ENCODE measurements at places on chromosomes 4 and X.

DNA sequence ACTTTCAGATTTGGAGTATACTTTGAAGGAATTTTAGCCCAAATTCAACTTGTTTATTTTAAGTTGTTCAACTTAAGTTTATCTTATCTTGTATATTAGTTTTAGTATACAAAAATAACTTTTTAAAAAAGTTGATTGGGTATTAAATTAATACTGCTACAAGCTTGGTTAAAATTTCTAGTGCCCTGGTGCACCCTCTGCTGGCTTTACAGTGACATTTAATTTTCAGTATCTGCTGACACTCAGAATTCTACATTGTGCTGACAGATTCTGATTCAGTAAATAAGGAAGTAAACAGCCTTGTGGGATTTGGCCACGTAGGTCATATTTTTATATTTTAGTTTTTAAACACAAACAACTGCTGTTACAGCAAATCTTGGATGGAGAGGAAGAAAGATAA is 2.9 kb downstream of the EDA start:
- no peak for DNase-seq

DNA sequence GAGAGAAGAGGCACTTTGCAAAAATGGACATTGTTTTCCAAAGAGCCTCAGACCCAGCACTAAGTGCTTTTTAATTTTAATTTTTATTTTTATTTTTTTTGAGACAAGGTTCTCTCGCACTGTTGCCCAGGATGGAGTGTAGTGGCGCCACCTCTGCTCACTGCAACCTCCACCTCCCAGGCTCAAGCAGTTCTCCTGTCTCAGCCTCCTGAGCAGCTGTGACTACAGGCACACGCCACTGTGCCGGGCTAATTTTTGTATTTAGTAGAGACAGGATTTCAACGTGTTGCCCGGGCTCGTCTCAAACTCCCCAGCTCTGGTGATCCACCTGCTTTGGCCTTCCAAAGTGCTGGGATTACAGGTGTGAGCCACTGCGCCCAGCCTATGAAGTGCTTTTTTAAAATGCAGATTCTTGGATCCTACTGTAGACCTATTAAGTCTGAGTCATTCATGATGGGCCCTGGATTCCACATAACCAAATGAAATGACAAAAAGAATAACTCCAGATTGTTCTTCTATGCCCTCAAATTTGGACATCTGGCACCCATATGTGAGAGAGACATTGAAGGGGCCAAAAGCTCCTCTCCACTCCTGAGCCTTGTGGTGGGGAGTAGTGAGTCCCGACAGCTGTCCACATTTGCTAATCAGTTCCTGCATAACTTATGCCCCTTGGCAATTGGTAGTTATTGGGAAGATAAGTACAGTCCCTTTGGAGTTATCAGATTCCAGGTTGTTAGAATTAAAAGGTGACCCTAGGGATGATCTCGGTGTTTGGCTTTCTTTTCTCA is 3.6 kb downstream of the NOCT start:
- DNase-seq, result no peak

- no peak for DNase-seq
Observed at GRCh38 chr4:140059159-140059558, 94.8 kb downstream of the MAML3 start.

- no peak for DNase-seq
Observed at GRCh38 chr4:87392183-87392582, 1.2 kb upstream of the HSD17B11 start.

- no peak for DNase-seq
Observed at GRCh38 chr4:105714932-105715331, 6.3 kb downstream of the GSTCD start.

DNA sequence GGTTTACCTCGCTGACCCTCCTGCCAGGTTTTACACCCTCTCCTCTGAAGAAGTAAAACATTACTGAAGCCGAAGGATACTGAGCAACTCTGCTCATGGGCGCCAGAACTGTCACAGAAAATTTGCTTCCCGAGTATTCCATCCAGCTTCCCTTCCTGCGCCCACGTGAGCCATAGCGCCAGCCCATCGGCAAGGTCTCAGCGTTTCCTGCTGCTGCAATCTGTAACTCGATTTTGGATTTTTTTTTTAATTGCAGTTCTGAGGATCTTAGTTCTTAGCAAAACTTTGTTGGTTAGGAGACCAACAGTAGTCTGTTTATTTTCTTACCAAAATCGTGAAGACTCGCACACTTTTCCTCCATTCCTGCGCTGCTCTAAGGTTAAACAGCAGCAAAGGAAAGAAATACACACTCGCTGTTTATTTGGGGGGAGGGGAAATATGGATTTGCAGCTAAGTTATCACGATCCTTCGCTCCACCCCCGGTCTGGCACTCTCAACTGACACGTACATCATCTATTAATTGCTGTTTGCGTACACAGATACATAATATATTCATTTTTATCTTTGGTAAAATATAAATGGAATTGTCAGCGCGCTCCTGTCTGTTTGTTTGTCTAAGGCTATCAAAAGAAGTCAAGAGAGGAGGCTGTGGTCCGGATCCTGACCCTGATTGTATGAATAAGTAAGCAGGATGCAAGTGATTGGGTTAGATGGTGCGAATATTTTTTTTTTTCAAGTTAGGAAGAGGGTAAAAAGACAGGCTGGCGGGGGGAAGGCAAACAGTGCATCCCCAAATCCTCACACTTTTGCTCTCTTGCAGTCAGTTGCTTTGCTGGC is at the start of gene TLL1:
TLL1 (plus strand) TSS at position 777 of the 837 bp plus-strand sequence. CDS start 668 bp downstream, outside the sequence.
- DNase-seq, result no peak

DNA sequence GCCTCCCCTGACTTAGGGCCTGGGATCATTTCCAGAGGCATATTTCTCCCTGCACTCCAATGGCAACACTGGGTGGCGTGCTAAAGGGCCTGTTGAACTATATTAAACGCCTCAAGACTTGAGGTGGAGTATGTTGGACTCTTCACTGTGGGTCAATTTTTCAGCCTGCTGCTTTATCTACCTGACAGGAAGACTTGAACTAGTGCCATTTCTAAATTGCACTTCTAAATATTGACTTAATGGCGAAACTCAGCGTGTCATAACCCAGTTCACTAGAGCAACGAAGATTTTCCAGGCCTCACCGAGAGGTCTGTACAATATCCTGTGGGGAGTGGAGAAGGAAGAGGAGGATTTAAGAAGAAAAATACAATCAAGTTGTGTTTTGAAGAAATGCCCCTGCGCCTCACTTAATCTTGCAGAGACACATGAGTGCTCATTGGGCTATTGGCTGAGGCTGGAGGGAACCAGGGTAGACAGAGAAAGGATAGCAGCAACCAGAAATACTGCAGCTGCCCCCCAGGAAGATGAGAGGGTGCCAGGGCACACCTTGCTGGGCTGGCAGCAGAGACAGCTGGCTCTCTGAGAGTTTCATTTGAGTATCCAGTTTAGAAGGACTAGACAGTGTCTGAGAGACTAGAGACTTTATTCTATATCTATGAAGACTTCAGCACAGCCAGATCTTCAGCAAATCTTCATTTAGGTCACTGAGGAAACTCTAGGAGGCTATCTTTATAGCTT is 67.4 kb downstream of the ENPP6 start:
- DNase-seq, result no peak

- no peak for DNase-seq
Observed at GRCh38 chr4:121155893-121156292, 8.2 kb downstream of the TNIP3 start.

DNA sequence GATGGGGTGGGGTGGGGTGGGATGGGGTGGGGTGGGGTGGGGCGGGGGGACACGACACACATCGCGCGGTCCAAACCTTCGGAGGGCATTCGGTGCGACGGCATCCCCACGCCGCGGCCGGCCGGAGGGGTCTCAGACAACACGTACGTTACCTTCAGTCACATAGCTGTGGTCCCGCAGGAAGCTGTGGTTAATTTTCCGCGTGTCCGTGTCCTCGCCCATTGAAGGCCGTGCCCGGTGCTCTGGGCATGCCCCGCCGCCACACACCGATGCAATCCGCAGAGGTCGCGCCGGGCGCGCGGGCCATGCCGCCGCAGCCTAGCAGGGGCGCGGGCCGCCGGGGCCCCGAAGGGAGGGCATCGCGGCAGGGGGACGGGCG is 417 bp downstream of the PPP2R2C start:
- no peak for DNase-seq

- DNase-seq, result no peak
Observed at GRCh38 chrX:153485396-153486080, 9.2 kb upstream of the BGN start.

DNA sequence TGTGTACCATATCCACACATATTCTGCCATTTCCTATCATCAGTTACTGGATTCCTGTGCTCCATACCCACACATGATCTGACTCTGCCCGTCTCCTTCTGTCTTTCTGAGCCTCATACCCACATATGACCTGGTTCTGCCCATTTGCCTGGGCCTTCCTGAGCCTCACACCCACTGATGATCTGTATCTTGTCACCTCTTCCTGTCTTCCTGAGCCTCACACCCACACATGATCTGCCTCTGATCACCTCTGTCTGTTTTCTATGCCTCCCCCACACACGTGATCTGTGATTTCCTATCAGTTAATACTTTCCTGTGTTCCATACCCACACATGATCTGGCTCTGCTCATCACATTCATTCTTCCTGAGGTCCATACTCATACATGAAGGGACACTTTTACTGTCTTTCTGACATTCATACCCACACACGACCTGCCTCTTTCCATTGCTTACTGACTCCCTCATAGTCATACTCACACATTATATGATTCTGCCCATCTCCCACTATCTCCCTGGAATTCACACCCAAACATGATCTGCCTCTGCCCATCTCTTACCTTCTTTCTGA is 32.5 kb downstream of the SCML1 start:
- DNase-seq, result no peak

DNA sequence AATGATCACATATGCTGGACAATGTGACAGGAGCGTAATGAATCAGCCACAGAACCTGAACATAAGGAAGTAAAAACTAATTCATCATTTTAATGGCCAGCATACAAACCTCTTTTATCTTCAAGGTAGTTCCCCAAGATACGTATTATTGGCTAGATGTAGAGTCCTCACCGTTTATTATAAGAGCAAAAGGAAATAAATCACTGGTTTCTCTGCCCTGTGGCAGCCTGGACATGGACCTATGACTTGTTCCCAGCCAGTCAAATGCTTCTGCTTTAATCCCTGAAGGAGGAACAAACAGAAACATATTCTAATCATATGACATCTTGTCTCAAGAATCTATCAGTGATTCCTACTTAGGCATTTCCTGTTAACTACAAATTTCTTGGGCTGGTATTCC is 86.8 kb upstream of the FAM241A start:
- DNase-seq, result no peak

DNA sequence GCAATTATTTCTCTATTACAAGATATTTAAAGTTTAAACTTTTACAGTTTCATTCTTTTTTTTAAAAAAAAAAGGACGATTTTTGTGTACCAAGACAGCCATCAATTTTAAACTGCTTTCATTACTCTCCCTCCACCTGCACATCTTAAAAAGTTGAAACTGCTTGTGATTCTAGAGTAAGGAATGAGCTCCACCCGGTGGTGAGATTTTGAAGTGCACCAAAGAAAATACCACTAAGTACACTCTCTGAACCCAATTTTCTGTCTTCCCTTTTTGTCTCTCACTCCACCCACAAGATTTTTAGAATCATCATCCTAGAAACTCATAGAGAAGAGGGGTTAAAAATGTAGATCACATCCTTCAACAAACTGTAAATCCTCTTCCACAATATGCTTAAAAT is 91.3 kb upstream of the WDR44 start:
- peak; percentile 10 for DNase-seq

GRCh38 chr4:161702287-161702686 is 461.5 kb downstream of the FSTL5 start:
- no peak for DNase-seq

GRCh38 chrX:71974916-71975315 is 64.3 kb downstream of the NHSL2 start:
- DNase-seq, result no peak

- no peak for DNase-seq
Observed at GRCh38 chr4:91957963-91958362, 345.8 kb upstream of the GRID2 start.

GRCh38 chr4:176034936-176035335 is 30.7 kb upstream of the WDR17 start:
- no peak for DNase-seq

GRCh38 chr4:177178246-177178645 is 131.4 kb upstream of the NEIL3 start:
- DNase-seq, result no peak

DNA sequence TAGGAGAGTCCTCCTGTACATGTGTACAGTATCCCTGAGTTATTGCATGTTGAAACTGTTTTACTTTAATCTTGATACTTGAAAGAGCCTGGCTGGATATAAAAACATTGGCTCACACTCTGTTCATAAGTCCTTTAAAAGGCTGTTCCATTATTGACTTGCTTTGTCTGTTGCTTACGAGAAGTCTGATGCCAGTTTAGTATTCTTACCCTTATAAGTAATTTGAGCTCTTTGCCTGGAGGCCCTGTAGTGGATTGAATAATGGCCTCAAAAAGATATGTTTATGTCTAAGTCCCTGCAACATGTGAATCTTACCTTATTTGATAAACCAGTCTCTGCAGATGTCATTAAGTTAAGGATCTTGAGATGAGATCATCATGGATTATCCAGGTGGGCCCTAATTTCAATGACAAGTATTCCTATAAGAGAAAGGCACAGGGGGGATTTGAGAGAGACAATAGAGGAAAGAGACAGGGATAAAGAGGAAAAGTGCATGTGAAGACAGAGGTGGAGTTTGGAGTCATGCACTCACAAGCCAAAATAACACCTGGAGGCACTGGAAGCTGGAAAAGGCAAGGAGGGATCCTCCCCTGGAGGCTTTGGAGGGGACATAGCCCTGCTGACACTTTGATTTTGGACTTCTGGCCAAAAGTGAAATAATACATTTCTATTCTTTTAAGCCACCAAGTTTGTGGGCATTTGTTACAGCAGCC is 98.1 kb downstream of the IRF2 start:
- no peak for DNase-seq

DNA sequence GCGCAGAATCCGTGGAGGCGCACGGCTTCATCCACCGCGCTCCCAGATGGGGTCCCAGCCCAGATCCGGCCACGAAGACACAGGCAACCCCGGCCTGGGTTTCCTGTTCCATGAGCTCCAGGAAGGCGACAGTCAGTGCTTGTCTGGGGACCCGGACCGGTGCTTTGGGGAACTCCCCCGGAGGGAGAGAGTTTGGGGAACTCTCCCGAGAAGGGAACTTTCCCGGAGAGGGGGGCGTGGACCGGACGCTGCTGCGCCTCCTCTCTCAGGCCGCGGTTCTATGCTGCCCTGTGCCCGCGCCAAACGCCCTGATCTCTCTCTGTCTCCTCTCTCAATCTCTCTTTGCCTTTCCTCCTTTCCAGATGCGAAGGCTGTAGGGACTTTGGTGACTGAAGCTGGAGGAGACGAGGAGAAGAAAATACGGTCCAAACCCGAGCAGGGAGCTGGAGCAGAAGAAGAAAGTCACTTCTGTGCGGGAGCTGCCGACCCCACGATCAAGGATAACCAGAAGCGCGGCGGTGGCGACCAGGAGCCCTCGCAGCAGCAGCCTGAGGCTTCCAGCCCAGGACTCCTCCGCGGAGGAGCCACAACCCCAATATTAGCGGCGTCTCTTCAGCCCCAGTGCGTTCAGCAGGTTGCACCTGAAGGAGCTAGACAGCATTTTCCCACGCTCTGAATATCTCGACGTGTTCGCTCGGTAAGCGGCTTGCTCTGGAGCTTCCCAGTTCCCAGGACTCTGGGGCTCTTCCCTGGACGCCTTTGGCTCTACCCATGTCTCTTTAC is 47.6 kb upstream of the NKAP start:
- no peak for DNase-seq

Data from stimulated activated CD8-positive, alpha-beta memory T cell treated with anti-CD3 and anti-CD28 coated beads, Interleukin-2, amount 100 ng/mL, for 48 hours (primary cell).